ENCODE measurements at places on chromosomes 16 and 17.

DNA sequence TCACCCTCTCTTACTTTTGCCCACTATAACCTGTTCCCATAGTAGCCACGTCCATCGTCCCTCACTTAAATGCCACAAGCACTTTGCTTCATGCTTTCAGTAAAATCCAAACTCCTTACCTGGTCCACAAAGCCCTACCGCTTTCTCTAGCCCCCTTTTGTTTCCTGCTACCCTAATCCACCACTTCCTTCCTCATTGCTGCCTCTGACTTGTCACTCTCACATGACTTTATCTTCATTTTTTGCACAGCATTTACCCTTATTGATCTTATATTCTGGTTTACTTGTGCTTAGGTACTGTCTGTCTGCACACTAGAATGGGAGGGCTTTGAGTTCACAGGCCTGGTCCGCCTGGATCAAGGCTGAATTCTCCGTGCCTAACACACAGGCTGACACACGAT, 340.0 kb downstream of the XYLT1 start:
- no peak for DNase-seq

- DNase-seq: no peak
Measured at GRCh38 chr16:85515319-85515745, 97.8 kb upstream of the GSE1 start.

DNA sequence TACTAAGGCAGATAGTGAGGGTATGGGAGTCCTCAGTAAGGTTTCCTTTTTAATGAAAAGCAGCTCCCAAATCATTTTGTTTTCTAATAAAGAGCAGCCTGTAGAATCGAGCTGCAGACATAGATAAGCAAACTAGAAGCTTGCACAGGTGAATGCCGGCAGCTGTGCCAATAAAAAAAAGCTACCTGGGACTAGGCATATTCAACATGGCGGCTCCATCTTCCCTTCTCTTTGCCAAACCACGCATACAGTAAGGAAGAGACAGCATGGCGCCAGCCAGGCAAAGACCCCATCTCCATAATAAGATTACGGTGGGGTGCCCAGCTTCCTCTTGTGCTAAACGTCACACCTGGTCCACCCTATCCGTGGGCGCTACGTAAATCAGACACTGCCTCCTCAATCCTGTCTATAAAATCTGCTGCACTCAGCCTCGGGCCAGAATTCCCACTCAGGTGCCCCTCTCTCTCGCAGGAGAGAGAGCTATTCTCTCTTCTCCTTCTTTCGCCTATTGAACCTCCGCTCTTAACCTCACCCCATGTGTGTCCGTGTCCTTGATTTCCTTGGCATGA, 92.7 kb upstream of the FA2H start:
- DNase-seq: no peak

DNA sequence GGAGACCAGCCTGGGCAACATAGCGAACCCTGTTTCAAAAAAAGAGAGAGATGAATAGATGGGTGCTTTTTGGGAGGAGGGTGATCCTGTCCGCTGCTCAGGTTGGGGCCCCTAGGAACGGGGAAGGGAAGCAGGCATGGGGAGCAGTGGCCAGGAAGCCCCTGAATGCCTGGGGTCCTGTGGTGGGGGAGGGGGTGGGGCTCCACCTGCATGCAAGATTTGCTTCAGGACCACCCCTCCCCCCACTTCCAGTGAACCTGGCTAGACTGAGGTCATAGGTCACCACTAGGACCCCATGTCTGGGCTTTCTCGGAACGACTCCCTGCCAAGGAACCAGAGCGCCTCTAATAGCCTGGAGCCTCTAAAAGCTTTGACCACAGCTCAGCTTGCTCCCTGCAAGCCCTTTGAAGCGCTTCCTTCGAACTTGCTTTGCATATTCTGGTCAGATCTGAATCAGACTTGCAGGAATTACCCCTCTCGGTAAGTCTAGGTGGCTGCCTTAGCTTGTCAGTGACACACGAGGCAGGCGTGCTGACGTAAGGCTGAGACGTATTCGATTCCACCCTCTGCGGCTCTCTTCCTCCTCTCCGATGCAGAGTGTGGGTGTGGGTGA, 3.7 kb downstream of the SOCS3 start:
- peak; percentile 97 for DNase-seq

DNA sequence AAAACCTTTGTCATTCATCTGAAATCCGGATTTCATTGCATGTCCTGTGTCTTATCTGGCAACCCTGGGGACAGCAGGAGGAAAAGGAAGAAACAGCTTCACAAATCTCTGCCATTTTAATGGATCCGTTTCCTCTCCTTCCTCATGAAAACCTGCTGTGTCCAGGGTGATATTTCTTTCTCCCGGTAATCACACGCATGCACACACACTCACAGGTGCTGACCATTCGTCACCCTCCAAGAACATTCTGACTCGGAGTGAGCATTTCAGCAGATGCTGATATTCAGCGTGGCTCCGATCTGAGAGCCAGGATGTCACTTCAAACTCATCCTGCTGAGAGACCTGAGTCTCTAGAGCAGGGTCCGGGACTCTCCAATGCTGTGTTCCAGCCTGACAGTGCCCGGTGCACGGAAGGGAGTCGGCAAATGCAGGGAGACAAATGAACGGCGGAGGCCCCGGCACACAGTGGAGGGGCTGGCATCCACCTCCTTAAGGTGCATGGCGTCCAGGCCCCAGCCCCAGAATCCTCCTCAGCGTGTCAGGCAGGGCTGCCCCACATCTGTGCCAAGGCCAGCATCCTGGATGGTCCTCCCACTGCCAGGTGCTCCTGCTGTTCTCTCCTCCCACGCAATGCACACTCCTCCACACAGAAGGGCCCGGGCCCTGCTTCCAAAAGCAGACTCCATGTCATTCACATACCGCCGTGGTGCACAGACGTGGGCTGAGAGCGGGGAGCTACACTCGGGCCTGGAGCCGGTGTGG, 70.7 kb downstream of the RBFOX3 start:
- no peak for DNase-seq

DNA sequence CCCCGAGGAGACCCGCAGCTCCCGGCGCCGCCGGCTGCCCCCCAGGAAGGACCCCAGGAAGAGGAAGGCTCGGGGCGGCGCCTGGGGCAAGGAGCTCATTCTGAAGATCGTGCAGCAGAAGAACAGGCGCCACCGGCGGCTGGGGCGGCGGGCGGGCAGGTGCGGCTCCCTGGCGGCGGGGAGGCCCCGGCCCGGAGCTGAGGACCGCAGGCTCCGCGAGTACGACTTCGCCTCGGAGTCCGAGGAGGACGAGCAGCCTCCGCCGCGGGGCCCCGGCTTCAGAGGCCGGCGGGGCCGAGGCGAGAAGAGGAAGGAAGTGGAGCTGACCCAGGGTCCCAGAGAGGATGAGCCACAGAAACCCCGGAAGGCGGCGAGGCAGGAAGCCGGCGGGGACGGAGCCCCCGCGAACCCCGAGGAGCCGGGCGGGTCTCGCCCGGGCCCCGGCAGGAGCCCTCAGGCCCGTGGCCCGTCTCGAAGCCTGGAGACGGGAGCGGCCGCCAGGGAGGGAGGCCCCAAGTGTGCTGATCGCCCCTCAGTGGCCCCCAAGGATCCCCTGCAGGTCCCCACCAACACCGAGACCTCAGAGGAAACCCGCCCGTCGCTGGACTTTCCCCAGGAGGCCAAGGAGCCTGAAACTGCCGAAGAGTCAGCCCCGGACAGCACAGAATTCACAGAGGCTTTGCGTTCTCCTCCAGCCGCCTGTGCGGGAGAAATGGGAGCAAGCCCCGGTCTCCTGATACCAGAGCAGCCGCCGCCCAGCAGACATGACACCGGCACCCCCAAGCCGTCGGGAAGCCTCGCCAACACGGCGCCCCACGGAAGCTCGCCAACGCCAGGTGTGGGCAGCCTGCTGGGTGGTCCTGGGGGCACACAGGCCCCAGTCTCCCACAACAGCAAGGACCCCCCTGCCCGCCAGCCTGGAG, 22.3 kb upstream of the ZFPM1 start:
- peak; percentile 96 for DNase-seq

DNA sequence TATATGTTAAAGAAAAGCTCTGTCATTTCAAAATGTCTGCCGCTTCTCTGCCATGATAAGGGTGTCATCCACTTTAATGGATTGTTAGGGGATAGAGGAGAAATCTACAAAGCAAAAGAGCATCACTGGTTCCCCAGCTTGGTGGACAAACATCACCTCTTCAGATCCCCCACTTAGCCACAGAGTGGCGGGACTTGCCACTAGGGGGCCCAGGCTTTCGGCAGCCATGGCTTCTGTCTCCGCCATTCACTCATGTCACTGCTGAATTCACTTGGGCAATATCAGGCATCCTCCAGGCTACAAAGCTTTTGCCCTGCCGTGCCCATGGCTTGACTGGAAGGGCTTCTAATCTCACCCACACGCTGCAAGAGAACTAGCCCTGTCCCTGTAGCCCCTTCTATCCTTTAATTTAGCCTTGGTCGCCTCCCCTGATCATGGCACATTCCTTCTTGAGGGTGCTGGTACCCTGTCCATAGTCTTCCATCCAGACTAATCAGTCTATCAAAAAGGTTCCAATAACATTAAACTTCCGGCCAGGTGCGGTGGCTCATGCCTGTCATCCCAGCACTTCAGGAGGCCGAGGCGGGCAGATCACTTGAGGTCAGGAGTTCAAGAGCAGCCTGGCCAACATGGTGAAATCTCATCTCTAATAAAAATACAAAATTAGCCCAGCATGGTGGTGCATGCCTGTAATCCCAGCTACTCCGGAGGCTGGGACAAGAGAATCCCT, 34.7 kb downstream of the SBK1 start:
- peak; percentile 86 for DNase-seq

- no peak for DNase-seq
Measured at GRCh38 chr17:57561072-57561861, 183.8 kb downstream of the CCDC182 start.

DNA sequence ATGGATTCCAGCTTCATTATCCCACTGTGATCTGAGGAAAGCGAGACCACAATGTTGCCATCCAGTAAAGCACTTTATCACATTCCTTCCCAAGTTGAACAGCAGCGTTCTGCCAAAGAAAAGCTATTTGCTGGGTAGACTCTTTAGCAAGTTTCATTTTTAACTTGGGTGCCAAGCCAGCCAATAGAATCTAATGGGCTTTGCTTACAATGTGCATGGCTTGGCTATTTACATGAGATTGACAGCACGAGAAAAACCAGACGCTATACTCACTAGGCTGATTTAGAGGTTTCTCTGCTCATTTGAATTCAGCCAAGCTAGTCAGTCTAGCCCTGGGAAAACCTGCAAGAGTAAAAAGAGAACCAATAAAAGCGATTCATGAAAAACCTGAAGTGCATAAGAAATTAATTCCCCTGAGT, 108.9 kb downstream of the CDH13 start:
- DNase-seq: no peak

DNA sequence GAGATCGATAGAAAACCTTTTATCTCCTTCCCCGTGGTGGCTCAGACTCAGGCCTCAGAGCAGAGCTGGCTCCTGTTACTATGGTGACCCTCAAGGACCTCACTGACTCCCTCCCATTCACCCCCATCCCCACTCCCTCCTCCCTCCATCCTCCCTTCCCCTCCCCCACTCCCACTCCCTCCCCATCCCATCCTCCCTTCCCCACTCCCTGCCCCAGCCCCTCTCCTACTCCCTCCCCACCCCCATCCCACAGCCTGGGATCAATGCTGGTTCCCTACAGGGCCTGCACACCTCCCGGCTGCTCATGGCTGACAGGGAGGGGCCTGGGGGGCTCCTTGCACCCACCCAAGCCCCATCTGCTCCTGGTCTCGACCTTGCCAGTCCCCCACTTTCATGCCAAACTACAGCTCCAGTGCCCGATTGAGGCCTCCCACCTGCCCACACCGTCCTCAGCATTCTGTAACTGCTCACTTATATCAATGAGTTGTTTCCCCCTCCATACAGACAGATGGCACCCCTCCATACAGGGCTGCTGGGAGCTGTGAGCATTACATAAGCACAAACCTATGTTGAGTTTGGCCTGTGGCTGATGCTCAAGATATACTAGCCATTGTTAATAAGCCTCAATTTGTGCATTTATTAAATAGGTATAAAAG, 11.6 kb upstream of the RAI1 start:
- DNase-seq: no peak
